Gastroesophageal sphincter (tissue), 4 donors: ENCODE measurements at places on chromosomes 7 and 10. TPM values are rescaled to one million over a fixed set of nuclear protein-coding genes. Genes with fewer than 3 reads are reported as not detected.

HYAL4 gene
- not detected for total RNA-seq

GRCh38 chr10:103566536-103566935, 73.0 kb downstream of the NEURL1 start:
- no peak for ATAC-seq

DNA sequence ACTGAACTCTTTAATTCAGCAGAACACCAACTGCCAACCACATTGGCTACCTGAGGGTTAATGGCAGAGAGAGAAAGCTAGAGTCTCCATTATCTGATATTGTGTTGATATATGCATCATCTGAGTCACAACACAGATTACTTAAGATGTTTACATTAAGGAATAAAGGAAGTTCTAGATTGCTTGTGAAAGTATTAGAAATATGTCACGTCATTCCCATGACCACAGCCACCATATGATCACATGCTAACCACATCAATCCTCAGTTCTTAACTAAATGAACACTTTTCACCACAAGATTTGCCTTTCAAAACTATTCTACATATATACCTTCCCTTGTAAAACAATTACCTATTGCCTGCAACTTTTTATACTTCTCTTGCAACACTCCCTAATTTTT, 337.9 kb downstream of the FGFR2 start:
- no peak for ATAC-seq

DNA sequence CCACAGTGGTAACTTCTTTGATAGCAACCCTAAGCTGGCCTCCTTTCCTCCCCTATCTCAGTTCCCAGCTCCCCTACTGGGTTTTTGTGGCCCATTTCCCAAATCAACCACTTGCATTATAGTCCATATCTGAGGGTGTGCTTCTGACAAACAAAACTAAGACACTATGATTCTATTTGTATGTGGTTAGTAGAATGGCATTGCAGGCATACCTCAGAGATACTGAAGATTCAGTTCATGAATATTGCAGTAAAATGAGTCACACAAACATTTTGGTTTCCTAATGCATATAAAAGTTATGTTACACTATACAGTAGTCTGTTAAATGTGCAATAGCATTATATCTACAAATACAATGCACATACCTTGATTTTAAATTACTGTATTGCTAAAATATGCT, 15.4 kb upstream of the TMEM243 start:
- ATAC-seq, result no peak
